ENCODE measurements at places on chromosomes 16 and 17. TPM values are rescaled to one million over a fixed set of nuclear protein-coding genes. Genes with fewer than 3 reads are reported as not detected.

PPP1R27 gene
- total RNA-seq: not detected

ABCA6 gene
- 85.1 TPM for total RNA-seq

RDM1 gene
- not detected for total RNA-seq

CA4 gene
- 4.9 TPM for total RNA-seq

ANKS3 gene
- total RNA-seq: 29.0 TPM

FBXL16 gene
- 0.42 TPM for total RNA-seq

CCL1 gene
- not detected for total RNA-seq

ABCC11 gene
- total RNA-seq: not detected

MFSD6L gene
- not detected for total RNA-seq

CHD9NB gene
- total RNA-seq: 1.2 TPM

PDILT gene
- not detected for total RNA-seq

SLC5A2 gene
- total RNA-seq: 0.13 TPM

ZMYND15 gene
- 0.42 TPM for total RNA-seq

TM4SF5 gene
- not detected for total RNA-seq

CNTNAP1 gene
- total RNA-seq: 5.4 TPM

ACE gene
- total RNA-seq: 9.6 TPM

CLEC18A gene
- total RNA-seq: 0.50 TPM

FBXW10 gene
- total RNA-seq: 0.42 TPM

HYDIN gene
- 1.2 TPM for total RNA-seq

SLC47A1 gene
- total RNA-seq: not detected

ALDH3A2 gene
- 104 TPM for total RNA-seq

ENPP7 gene
- not detected for total RNA-seq

RAD51D gene
- total RNA-seq: 12.8 TPM

LPO gene
- total RNA-seq: not detected

NPIPB13 gene
- total RNA-seq: 0.83 TPM

ASIC2 gene
- not detected for total RNA-seq

MPRIP gene
- 124 TPM for total RNA-seq

GRB7 gene
- total RNA-seq: 0.33 TPM

CSH2 gene
- total RNA-seq: not detected

KRT25 gene
- not detected for total RNA-seq

SMIM36 gene
- total RNA-seq: not detected

SMPD3 gene
- 0.66 TPM for total RNA-seq

HSD17B2 gene
- total RNA-seq: not detected

EVI2B gene
- total RNA-seq: 10.8 TPM

PSMD11 gene
- total RNA-seq: 70.2 TPM

SHMT1 gene
- total RNA-seq: 30.6 TPM

ZNF750 gene
- total RNA-seq: not detected

CD300E gene
- total RNA-seq: 0.40 TPM

OVCA2 gene
- 38.4 TPM for total RNA-seq

PTGES3L gene
- 11.5 TPM for total RNA-seq

COIL gene
- 9.9 TPM for total RNA-seq

EFCAB13 gene
- total RNA-seq: 8.8 TPM

ACAP1 gene
- total RNA-seq: 2.1 TPM
